ENCODE measurements at places on chromosomes 12 and 14.

DNA sequence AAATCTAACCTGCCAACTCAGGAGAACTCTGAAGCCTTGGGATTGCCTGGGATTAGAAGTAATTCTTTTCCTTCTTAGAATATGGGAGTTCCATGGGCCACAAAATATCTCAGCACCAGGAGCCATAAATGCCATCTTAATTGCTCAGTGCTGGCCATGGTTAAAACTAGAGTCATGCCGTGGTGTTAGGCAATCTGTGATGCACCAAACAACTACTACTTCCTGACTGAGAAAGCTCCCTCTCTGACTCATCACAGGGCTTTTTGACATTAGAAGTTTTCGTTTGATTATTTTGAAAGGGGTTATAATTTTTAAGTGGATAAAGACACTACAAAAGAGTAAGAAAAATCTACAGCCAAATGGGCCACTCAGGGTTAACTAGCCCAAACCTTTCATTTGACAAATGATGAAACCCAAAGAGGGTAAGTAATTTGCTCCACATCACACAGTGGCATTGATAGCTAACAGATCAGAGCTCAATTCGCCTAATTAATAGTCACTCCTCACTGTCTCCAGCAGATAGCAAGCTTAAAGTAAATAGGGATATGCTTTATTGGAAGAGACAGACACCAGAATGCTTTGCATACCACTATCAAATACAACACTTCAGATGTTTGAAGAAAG is 377.3 kb downstream of the EMP1 start:
- no peak for DNase-seq

DNA sequence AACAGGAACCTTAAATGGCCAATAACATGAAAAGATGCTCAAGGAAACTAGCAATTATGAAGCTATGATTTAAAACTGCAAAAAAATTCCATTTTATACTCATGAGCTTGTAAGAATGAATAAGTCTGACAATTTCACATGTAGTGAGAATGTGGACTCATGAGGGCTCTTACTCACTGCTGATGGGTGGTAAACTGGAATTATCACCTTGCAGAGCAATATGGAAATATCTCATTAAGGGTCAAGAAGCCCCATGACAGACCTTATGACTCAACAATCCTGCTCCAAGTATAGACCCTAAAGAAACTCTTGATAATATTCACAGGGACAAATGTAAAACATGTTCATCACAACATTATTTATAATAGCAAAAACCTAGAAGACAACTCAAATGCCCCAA is 23.5 kb upstream of the SMAGP start:
- no peak for DNase-seq

- no peak for DNase-seq
These were observed 51.4 kb downstream of the PLEKHG7 start for GRCh38 chr12:92753976-92754885.

- DNase-seq, result no peak
These were observed 106.8 kb upstream of the RPH3A start for GRCh38 chr12:112684742-112685141.

GRCh38 chr12:103354403-103354802 is 141.4 kb downstream of the C12orf42 start:
- DNase-seq, result no peak

DNA sequence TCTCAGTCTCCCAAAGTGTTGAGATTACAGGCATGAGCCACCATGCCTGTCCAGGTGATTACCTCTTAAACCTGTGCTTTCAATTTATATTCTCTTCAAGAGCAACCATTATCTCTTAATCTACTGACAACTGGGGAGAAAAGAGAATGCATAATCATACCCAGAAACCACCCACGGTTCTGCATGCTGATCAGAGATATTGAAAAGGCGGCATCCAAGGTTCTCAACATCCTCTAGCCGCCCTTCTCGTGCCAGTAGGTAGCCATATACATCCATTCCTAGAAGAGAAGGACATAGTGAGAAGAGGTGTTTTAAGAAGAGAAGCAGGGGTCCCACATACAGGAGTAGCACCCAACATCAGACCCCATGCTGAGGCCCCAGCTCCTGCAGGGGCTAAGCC is 20.8 kb downstream of the ANAPC7 start:
- DNase-seq, result no peak

DNA sequence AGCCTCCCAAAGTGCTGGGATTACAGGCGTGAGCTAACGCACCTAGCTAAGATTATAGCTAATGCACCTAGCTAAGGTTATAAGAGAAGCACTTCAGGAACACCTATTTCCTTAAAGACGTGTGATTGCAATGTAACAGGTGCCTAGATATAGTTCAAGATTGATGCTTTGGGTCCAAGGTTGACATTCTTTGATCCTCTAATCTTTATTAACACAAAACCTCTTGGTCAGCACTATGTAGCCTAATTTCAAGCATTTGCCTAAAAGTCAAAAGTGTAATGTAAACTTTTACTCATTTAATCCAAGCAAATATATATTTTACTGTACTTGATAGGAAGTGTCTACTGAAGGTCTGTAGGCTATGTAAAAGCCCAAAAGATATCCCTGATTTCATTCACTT is 36.5 kb downstream of the SCFD1 start:
- no peak for DNase-seq

DNA sequence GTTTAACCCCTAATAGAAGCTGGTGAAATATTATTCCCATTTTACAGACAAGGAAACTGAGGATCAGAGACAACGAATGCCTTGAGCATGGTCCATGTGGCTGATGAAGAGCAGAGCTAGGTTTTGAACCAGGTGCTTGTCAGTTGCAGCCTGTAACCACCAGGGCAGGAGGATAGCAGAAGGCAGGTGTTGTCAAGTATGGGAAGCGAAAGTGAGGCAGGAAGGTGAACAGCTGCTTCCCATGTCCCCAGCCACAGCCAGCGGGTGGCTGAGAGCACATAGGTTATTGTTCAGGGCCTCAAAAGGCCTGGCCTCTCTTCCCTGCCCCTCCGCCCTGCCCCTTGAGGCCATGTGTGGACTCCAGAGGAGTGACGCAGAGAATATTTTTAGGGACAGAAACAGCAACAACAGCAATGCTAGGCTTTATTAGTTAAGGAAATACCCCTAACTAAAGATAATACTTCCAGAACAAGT is 39.6 kb downstream of the IQSEC3 start:
- DNase-seq, result no peak

DNA sequence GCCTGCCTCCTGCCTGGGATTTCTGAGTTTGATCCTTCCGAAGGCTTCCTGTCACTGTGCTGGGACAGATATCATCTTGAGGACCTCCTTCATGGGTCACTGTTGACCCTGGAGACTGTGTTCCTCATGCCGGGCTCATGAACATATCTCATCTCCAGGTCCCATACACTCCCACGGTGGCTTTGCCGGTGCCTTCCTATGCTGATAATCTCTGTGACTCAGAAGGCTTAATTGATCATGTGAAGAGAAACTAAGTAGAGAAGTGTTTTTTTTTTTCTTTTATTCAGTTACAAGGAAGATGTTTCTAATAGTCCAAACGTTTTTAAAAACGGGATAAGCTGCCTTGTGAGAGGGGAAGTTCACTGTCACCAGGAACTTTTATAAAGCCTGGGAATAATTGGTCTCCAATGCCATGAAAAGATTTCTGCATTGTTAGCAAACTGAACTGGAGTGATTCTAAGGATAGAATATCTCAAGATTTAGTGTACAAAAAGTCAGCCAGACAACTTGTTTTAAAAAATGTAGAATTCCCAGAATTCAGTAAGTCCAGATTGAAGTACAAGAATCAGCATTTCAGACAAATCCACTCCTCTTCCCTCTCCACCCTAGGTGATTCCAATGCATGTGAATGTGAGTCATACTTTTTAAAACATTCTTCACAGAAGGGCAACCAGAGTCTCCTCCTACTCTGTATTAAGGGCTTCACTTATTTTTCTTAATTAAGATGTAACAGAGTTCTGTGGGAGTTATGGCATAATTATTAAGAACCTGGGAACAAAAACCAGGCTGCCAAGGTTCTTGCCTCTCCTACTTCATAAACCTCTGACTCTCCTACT is 139.8 kb upstream of the LGR5 start:
- DNase-seq, result no peak

DNA sequence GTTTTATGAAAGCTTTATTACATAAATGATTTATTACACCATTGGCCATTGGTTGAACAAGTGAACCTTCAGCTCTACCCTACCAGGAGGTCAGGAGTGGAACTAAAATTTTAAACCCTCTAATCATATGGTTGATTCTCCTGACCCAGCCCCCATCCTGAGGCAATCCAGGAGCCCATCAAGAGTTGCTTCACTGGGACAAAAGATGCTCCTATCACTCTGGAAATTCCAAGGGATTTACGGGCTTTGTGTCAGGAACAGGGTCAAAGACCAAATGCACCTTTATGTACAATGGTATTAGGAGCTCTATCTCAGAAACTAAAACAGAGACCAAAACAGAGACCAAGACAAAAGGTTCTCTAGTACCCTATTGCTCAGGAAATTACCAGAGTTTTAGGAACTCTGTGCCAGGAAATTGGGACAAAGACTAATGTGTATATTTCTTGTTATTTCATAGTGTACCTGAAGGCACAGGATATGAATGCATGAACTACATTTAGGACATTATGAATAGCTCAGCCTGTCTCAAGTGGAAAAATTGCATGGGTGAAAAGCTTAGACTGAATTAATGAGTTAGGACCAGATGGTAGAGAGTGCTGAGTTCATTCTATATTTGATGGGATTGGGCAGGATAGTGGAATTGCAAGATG is 171.7 kb upstream of the FLRT2 start:
- DNase-seq, result no peak

GRCh38 chr12:76708296-76708695 is 55.6 kb upstream of the ZDHHC17 start:
- no peak for DNase-seq

- DNase-seq, result no peak
These were observed 14.1 kb downstream of the DRAM1 start for GRCh38 chr12:101891462-101891971.

DNA sequence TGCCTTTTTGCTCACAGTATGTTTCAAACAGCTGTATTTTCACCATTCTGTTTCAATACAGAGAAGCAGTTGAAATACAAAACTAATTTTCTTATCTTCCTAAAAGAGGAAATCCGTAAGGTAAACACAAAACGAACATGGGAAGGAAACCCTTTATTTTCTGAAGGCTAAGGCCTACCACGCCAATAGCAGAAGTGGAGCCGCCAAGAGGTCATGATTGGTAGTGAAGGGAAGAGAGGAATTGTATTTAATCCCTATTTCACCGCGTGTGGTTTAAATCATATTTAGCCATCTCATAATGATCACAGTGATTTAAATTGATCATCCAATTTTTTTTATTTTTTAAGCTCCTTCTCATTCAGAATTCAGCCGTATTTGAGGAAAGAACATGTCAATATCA is 398.2 kb downstream of the PRKD1 start:
- DNase-seq, result no peak

DNA sequence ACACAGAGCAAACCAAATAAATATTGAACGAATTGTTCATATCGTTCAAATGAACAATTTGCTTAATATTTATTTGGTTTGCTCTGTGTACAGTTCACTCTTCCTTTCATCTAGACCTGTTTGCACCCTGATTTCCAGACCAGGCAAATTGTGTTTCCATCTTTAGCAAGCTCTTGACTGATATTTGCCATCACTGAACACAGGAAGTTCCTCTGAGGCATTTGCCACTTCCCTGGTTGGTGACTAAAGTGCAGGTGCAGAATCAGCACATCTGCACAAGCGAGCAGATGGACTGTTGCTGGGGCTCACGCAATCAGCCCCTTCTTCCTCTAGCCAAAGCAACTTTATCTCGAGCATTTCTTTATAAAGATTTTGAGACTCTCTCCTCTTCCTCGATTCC is 112.9 kb downstream of the DAAM1 start:
- no peak for DNase-seq

DNA sequence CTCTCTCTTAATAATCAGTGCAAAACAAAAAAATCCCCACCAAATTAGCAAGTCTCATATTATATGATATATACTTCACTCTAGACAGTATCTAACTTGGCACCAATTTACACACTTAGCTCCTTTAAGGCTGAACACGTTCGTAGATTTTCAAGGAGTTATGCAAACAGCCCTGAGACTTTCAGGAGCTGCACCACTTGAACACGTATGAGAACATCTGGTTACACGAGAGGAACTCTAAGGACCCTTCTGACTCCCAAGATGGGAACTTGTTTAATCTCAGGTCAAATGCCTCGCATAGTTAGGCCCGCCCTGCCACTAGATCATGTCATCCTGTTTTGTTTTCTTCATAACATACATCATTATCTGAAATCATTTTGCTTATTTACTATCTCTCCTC is 10.0 kb downstream of the SPRING1 start:
- DNase-seq, result no peak

DNA sequence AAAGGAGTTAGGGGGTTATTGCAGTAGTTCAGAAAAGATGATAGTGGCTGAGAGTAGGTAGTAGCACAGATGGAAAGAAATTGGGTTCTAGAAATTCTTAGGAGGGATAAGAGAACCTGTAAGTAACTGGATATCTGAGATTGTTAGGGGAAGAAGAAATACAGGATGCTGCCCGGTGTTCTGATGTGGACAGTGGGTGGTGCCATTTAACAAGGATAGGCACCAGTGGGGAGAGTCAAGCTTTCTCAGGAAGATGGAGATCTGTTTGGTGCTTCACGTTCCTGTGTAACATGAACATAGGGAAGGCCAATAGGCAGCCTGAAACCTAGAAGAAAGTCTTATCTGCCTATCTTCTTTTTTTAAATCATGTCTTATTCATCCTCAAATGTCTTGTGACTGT is 245.9 kb downstream of the NPAS3 start:
- no peak for DNase-seq

GRCh38 chr12:26622601-26623000 is 210.4 kb downstream of the ITPR2 start:
- DNase-seq, result no peak

GRCh38 chr12:3200032-3200617 is 122.9 kb downstream of the TSPAN9 start:
- DNase-seq, result no peak

- DNase-seq, result no peak
These were observed 1.1 kb downstream of the TTC8 start for GRCh38 chr14:88825503-88825902.

- DNase-seq, result no peak
These were observed 5.4 kb upstream of the RIC8B start for GRCh38 chr12:106769078-106769477.

DNA sequence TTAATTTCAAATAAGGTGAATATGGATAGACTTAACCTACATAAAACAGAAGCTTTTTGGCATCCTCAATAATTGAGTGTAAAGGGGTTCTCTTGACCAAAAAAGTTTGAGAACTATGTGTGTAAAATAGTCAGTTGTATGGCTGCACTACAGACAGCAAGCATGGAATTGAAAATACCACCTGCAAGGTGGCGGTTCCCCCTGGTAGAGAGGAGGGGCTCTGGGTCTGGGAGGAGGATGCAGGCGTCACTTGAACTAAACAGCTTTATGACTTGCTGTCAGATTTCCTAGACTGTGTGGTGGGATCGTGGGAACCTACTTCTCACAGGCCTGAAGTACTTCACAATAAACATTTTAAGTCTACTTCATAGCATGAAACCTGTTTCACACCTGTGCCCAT is 6.3 kb downstream of the EVL start:
- no peak for DNase-seq

Data from stimulated activated CD8-positive, alpha-beta memory T cell treated with anti-CD3 and anti-CD28 coated beads, Interleukin-7, amount 100 ng/mL, for 24 hours (primary cell).